ENCODE measurements at places on chromosomes 5 and 9. TPM values are rescaled to one million over a fixed set of nuclear protein-coding genes. Genes with fewer than 3 reads are reported as not detected.

NUTM2G gene
- total RNA-seq = not detected

TTC16 gene
- total RNA-seq = 7.2 TPM

MAN1B1 gene
- 73.2 TPM for total RNA-seq

PTPN3 gene
- not detected for total RNA-seq

MOB3B gene
- 0.93 TPM for total RNA-seq

PLPPR1 gene
- total RNA-seq = not detected

ENC1 gene
- total RNA-seq = 0.65 TPM

FBLL1 gene
- total RNA-seq = not detected

FOXI1 gene
- total RNA-seq = not detected

PCDHB4 gene
- not detected for total RNA-seq

RANBP3L gene
- not detected for total RNA-seq

TIMD4 gene
- total RNA-seq = 26.5 TPM

LCN1 gene
- total RNA-seq = not detected

CDC20B gene
- total RNA-seq = not detected

LOX gene
- not detected for total RNA-seq

SLC25A2 gene
- total RNA-seq = 2.1 TPM

NPR2 gene
- total RNA-seq = 12.6 TPM

C5 gene
- total RNA-seq = 1.1 TPM

FGD3 gene
- total RNA-seq = 329 TPM

MYOZ3 gene
- total RNA-seq = not detected

SURF6 gene
- 29.8 TPM for total RNA-seq

PCDHGA5 gene
- total RNA-seq = 0.13 TPM

FOXD4L3 gene
- 0.25 TPM for total RNA-seq

STKLD1 gene
- 1.2 TPM for total RNA-seq

EPB41L4A gene
- not detected for total RNA-seq

WDR38 gene
- total RNA-seq = not detected

CNTNAP3 gene
- not detected for total RNA-seq

ZNF462 gene
- total RNA-seq = not detected

GPBP1 gene
- 155 TPM for total RNA-seq

SLC27A6 gene
- not detected for total RNA-seq

Data from naive thymus-derived CD8-positive, alpha-beta T cell (primary cell).